ENCODE measurements at places on chromosomes 3 and 15.

GRCh38 chr3:40137591-40138295 is 171.8 kb upstream of the EIF1B start:
- no peak for DNase-seq

GRCh38 chr3:138774529-138775253 is 60.0 kb downstream of the PIK3CB start:
- DNase-seq, result peak; percentile 98

- DNase-seq, result no peak
Observed at GRCh38 chr3:184523825-184524615, 37.6 kb upstream of the EPHB3 start.

DNA sequence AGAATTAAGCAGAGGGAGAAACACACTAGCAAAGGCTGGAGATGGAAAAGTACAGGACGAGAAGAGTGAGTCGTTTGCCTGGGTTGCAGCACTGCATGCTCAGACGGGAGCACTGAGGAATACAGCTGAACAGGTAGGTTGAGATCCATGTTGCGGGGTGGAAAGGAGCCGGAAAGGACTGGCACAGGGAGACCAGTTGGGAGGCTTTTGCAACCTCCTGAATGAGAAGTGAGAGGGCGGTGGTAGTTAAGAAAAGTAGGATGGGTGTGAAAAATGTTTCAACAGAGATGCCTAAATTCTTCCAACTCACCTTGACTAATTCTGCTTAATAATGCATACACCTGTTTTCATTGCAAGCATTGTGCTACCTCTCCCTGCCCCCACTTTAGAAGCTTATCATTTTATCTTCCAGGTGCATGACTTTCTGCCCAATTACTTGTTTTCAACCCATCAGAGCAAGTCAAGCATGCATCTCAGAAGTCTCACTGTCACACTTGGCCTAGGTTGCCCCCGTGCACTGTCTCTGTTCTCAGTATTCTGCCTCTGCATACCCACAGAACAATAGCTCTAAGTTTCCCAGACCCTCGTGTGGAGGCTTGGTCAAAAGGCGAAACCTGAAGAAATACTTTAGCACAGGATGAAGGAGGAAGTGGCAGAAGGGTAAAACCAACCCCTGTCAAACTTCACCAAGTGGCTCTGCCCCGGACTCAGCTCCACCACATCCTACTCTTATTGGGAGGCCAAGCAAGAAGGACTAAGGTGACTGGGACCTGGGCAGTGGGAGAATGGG is 199.3 kb upstream of the BCL6 start:
- no peak for DNase-seq

DNA sequence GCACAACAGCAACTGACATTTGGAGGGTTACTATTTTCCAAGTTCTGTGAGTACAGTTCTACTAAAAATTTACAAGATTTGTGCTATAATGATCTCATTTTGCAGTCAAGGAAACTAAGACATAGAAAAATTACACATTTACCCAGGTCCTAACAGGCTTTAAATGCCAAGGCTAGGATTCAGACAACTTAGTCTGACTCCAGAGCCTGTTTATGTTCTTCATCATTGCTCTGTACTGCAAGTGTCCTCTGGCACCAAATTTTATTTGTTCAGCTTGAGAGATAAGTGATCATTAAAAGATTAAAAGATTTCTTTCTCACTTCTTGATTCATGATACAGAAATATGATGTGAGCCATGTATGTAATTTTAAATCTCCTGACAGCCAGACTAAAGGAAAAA is 290.8 kb downstream of the UBE2E2 start:
- no peak for DNase-seq

- DNase-seq, result no peak
Observed at GRCh38 chr3:179079537-179079936, 7.9 kb upstream of the ZMAT3 start.

GRCh38 chr15:72229076-72229946 is 1.7 kb downstream of the PKM start:
- DNase-seq, result no peak

- no peak for DNase-seq
Observed at GRCh38 chr3:173630849-173631248, 233.3 kb downstream of the NLGN1 start.

- no peak for DNase-seq
Observed at GRCh38 chr15:56817321-56818080, 84.2 kb upstream of the ZNF280D start.

GRCh38 chr3:9041626-9042025 is 78.4 kb upstream of the RAD18 start:
- no peak for DNase-seq

DNA sequence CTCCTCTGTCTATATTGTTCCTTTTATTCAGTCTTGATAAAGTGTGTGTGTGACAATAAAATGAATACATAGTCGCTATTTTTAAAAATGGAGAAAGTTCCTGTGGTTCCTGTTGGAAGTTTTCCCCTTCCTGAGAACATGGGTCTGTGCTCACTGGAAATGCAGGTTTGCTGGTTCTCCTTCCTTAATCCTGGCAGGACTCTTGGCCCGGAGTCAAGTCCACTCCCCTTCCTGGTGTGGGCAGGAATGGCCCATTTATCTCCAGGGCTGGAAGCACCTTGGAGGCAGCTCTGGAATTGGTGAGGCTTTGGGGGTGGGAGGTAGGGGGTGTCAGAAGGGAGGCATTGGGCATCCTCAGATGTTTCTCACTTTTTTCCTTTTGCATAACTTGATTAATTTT is 30.1 kb downstream of the FOXL2 start:
- DNase-seq, result no peak

- no peak for DNase-seq
Observed at GRCh38 chr3:174749143-174749542, 110.0 kb upstream of the NAALADL2 start.

DNA sequence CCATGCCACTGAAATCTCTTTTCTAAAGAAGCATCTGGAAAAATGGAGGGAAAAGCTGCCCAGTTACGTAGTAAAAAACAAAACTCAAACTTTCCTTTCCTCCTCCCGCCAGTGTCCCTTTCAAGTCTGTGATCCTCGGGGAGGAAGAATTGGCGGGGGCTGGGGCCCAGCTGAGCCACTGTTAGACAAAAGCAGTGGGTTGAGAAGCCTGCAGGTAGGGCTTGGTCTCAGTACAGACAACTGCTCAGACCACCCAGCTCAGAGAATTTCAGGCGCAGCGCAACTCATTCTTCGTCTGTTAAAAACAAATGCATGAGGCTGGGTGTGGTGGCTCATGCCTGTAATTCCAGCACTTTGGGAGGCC is 117.1 kb downstream of the MYLK start:
- no peak for DNase-seq

DNA sequence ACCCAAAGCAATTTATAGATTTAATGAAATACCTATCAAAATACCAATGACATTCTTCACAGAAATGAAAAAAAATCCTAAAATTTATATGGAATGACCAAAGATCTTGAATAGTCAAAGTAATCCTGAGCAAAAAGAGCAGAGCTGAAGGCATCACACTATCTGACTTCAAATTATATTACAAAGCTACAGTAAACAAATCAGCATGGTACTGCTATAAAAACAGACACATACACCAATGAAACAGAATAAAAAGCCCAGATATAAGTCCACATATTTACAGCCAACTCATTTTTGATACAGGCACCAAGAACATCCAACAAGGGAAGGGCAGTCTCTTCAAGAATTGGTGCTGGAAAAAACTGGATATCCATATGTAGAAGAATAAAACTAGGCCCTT is 54.9 kb upstream of the TMEM158 start:
- no peak for DNase-seq

GRCh38 chr15:98174286-98174685 is 213.8 kb downstream of the ARRDC4 start:
- no peak for DNase-seq

DNA sequence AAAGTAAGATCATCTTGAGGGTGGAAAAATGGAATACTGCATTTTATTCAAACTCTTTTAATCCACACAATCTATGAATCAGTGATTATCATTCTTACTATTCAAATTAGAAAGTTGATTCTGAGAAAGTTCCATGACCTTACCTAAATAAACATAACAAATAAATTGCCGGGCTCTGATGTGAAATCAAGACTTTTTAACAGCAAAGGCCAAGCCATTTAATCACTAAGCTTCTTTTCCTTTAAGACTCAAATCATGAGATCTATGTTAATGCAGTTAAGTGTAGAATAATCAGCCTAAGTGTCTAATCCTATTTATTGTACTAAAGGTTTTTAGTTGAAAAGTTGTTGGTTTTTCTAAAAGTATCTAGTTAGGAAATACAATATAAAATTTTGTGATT is 857.0 kb downstream of the SI start:
- no peak for DNase-seq

DNA sequence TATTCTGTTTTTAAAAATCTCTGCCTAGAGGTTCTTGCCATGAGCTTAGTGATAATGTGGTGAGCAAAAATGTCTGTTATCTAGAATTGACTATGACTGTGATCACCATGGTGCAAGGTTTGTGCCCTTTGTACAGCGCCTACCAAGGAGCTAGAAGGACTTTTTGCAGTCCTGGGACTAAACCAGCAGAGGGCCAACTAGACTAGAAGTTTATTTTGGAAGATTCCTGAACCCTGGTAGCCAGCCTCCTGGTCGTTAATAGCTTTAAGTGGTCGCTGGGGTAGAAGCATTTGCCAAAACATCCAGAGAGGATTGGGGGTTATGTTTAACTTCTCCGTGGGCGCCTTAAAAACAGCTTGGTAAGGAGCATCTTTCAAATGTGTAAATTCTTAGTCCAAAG is 7.8 kb downstream of the SCG5 start:
- DNase-seq, result no peak

- DNase-seq, result no peak
Observed at GRCh38 chr3:188527389-188527788, 373.4 kb downstream of the LPP start.

DNA sequence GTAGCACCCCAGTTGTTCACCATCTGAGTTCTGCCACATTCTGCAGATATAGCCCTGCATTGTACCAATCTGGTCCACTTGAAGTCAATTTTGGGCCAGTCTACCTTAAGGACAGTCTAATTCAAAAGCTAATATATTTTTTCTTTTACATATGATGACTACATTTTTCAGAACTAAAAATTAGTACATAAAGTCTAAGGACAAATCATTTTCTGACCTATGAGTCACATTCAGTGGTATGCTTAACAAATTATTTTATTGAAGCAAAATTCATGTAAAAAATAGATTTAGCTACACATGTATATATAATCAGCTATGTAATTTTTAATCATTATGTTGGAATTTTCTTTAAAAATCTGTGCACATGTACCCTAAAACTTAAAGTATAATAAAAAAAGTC is 52.1 kb upstream of the IL12A start:
- no peak for DNase-seq

DNA sequence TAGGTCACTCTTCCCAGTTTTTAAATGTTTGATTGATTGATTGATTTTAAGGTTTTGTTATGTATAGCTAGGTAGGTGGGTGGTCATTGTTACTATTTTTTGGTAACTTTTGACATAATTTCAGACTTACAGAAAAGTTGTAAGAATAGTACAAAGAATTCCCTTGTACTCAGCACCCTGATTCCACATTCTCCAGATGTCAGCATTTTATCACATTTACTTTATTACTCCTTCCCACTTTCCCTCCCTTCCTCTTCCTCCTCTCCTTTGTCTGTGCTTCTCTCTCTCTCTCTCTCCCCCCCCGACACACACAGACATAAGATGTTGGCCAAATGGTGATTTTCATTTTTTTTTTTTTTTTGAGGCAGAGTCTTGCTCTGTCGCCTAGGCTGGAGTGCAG is 14.8 kb downstream of the IDH3A start:
- no peak for DNase-seq

- no peak for DNase-seq
Observed at GRCh38 chr3:14161282-14161681, 17.1 kb downstream of the XPC start.

DNA sequence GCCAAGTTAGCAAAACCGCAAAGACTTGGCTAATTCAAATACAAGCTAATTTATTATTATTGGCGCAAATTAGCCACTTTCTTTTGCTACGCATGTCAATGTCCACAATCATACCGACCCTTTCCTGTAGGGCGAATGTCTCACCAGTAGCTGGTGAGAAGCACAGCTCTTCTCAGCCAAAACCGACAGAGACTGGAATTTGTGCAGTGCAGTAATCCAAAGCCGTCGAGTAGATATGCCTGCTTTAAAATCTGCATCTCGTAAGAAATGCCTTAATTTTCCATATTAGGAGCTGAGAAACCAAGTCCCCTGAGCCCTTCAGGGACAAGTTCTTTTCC is 614 bp upstream of the MINDY2 start:
- DNase-seq, result peak; percentile 46

DNA sequence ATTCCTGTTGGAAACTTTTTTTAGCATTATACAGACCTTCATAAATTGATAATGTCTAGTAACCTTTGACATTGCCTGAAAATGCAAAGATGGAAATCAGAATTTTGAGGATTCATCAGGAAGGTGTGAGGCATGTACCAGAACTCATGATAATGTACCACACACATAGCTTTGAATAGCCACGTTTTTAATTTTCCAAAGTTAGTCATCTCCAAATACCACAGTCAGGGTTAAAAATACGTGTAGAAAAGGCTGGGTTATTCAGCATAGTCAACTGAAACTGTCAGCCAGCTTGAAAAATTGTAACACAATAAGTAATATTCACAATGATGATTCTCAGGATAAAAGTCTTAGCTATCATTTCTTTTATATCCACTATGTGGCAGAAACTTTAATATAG is 102.0 kb upstream of the THRB start:
- no peak for DNase-seq

DNA sequence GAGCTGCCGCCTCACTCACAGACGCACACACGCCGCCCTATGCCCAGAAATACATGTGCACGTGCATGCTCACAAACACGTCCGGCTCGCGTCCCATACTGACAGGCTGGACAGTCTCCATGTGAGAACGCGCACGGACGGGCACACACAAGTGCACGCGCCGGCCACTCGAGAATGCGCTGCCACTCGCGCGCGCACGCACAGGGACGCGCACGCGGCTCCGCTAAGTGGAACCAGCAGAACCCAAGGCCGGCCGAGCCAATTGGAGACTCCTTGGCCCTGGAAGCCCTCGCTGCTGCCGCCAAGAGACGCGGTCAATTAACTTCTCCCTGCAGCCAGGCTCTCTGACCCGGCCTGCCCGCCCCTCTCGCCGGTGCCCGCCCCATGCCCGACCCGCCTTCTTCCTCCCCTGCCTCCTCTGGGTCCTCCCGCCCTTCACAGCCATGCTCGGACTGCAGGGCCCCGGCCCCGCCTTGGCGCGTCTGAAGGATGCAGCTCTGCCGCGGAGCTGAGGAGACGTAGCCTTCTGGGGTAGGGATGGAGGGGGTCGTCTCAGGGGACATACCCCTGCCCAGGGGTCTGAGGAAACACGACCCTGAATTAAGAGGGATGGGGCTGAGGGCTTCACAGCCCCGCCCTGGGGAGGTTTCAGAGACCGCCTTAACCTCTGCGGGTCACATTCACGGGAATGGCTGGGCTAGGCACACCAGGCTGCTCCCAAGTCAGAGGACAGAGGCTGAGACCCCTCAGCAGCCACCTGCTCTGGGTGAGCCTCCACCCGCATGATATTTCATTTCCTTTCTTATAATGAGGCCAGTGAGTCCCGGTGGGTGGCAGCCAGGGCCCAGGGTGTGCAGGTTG is 15.0 kb downstream of the PTH1R start:
- peak; percentile 8 for DNase-seq

All from AG04450 (cell line).